ENCODE measurements at places on chromosomes 7 and 10.

- no peak for DNase-seq
Measured at GRCh38 chr10:44177610-44178009, 207.3 kb downstream of the CXCL12 start.

GRCh38 chr10:71711052-71711623 lies 8.4 kb downstream of the C10orf105 start:
- DNase-seq, result no peak

GRCh38 chr10:11824376-11824775 lies 1.2 kb downstream of the PROSER2 start:
- DNase-seq, result no peak

GRCh38 chr10:100348389-100348927 lies 1.4 kb downstream of the SCD start:
- no peak for DNase-seq

DNA sequence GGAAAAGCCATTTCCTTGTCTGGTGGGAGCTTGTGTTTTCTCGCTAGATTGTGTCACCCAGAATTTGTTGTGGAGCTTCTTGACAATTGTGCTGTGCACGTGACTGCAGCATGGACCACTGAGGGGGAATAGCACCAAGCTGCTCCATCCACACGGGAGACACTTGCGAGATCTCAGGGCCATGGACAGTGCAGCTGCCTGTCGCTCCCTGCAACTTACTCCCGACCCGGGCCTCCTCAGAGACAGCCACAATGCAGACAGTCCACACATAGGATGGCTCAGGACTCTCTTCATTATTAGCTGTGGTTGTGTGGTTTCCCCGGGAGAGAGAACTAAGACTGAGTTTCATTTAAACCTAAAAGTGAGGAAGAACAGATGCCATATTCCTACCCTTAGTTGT lies 673.2 kb upstream of the GALNT17 start:
- DNase-seq, result no peak

DNA sequence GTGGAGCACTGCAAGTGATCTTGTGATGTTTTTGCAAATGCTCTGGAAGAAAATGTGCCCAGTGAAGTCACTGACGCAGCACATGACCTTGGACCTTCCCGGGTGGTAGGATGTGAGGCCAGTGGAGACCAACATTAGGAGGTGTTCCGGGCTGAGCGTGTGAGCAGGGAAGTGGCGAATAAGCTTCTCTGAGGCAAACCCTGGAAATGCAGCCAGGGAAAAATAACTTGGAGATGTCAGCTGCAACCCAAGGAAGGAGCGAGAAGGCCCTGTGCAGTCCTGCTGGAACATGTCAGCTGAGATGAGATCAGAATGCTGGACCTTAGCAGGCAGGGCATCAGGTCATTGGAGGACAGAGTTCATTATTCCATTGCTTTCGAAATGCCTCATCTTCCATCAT lies 18.6 kb upstream of the SDK1 start:
- DNase-seq, result no peak

DNA sequence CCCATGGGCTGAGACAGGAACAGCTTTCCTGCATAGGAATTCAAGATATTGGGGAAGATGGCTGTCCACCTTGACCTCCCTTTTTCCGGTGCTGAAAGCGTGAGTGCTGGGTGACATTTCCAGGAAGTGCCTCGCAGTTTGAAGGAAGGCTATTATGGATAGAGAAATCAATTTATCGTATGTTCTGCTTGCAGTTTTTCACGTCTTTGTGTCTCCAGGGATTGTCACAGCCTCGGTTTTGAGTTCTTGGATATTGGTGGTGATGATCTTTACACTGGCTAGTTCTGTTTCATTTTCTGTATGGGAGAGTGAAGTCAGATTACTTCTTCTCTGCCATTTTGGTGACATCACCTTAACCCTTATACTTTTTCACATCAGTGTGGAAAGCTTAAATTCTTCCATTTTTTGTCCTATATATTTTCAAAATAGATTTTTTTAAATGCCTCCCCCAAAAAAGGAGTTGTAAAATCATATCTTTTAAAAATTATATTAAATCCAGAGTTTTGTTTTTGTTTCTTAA lies 102.5 kb upstream of the APBB1IP start:
- DNase-seq, result no peak

GRCh38 chr10:83991986-83992753 lies 147.1 kb upstream of the GHITM start:
- DNase-seq, result no peak

GRCh38 chr7:70595370-70595754 lies 536.6 kb upstream of the GALNT17 start:
- DNase-seq, result no peak

DNA sequence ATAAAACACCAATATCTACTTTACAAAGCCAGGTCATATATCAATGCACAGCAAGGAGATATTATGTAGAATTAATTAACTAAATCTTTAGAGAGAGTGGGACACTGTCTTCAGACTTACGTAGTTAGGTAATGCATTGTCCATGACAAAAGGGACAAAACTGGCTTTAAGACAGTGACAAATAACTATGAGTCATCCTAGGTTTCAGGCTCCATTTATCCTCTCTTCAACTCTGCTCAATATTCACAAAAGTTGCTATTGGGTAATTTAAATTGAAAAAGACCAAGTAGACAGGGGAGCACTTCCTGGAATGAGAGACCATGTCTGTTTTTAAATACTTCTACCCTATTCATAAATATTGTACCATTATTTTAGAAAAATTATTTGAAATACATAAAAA lies 464.5 kb downstream of the ARL4A start:
- DNase-seq, result no peak

DNA sequence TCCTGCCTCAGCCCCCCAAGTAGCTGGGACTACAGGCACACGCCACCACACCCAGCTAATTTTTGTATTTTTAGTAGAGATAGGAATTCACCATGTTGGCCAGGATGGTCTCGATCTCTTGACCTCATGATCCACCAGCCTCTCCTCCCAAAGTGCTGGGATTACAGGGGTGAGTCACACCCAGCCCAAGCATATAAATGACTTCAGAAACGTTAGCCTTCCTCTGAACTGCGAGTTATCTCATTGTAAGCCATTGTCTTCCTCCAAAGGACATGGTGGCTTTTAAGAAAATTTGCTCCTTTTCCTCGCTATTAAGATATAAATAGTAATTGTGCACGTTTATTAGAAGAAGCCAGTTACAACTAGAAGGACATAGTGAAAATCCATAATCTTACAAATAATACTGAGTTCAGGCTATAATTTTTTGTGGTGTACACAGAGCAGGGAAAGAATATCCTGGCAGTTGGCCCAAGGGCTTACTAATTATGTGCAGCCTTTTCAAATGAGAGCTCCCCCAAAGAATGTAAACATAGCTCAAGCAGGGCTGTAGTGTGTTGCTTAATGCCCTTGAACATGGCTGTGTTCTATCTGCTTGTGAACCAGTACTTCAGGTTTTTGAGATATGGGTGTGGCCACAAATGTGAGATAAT lies 495.8 kb downstream of the PARD3 start:
- peak; percentile 67 for DNase-seq

DNA sequence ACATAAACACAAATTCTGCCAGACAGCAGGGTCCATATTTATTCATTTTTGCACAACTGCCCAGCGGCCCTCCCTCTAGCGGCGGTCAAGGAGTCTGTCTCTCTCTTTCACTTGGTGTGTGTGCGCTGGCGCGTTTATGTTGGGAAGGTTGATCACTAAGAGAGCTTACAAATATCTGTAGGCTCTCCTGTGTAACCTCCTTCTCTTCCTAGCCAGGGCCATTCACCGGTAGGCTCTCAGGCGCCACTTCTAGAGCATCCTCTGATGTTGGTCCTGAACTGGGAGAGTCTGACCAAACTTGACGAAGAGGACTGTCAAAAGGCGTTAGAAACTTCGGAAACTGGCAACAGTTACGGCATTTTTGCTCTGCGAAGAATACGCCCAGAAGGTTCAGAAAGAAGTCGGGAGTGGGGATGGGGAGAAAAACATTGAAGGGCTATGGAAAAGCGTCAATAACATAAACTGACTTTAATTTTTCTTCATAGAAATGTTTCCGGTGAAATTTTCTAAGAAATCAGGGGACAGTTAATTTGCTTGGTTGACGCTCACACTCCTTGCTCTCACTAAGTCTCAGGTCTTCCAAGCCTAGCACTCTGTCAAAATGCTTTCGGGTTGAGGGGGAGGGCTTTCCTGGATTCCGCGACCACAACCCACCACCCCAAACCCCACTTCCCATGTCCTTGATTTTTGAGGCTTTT lies 731.1 kb downstream of the ZWINT start:
- no peak for DNase-seq

DNA sequence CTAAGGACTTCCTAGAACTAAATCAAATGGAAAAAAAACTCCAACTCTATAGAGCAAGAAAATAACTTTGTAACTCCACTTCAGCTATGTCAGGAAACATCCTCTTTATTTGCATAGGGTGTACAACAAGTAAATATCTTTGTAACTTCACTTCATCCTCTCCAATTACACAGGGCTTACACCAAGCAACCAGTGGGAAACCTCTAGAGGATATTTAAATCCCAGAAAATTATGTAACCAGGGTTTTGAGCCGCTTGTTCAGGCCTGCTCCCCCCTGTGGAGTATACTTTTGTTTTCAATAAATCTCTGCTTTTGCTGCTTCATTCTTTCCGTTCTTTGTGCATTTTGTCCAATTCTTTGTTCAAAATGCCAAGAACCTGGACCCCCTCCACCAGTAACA lies 22.2 kb downstream of the LIPJ start:
- DNase-seq, result no peak

GRCh38 chr10:88091490-88092061 lies 228.2 kb downstream of the PTEN start:
- no peak for DNase-seq

DNA sequence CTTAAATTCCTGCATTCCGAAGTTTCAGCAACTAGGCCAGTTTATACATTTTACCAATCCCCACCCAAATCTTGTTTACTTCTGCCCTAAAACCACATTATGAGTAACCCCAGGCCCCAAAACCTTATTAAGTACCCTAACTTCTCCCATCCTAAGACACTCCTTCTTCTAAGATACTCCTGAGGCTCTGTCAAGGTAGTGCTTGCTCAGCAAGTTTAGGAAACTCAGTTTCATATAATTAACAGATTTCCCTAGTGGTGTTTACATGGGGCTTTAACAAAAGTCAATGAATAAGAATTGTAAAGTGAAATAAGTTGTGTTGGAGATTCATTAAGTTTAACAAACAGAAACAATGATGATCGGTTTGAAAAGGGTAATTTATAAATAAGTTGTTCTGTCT lies 77.8 kb downstream of the CPEB3 start:
- no peak for DNase-seq

DNA sequence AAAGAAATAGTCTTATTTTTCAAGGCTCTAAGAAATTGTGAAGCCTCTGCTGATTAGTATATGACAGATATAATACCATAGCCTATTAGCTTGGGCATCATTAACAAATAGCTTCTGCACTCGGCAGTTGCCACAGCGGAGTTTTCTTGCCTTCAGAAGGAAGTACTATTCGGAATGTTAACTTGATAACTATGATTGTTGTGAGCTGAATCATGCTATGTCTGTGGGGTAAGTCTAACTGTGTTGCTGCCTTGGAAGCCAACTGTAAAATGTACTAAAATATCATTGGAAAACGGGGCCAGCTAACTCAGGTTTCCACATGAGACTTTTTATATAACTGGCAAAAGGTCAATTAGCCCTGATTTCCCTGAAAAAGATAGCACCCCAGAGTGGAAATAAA lies 93.2 kb downstream of the TWIST1 start:
- no peak for DNase-seq

- DNase-seq, result no peak
Measured at GRCh38 chr7:2849941-2850766, 6.0 kb upstream of the GNA12 start.

- no peak for DNase-seq
Measured at GRCh38 chr10:88544140-88544870, 38.8 kb downstream of the RNLS start.

DNA sequence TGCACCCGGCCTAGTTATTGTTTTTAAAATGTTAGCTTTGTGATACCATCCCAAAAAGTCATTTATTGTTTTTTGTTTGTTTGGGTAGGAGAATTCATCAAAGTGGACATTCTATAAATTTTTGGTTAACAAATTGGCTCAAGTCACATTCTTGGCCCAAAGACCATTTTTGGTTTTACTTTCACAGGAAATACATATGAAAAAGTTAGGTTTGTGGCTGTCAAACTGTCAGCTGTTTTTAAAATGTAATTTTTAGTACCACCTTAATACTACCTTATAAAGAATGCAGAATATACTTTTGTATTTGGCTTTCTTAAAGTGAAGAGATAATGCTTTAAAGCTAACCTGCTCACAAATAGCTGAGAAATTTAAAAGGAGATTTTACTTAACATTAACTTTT lies 25.1 kb downstream of the TMEM168 start:
- no peak for DNase-seq

GRCh38 chr10:90784771-90785170 lies 73.1 kb downstream of the HTR7 start:
- no peak for DNase-seq

DNA sequence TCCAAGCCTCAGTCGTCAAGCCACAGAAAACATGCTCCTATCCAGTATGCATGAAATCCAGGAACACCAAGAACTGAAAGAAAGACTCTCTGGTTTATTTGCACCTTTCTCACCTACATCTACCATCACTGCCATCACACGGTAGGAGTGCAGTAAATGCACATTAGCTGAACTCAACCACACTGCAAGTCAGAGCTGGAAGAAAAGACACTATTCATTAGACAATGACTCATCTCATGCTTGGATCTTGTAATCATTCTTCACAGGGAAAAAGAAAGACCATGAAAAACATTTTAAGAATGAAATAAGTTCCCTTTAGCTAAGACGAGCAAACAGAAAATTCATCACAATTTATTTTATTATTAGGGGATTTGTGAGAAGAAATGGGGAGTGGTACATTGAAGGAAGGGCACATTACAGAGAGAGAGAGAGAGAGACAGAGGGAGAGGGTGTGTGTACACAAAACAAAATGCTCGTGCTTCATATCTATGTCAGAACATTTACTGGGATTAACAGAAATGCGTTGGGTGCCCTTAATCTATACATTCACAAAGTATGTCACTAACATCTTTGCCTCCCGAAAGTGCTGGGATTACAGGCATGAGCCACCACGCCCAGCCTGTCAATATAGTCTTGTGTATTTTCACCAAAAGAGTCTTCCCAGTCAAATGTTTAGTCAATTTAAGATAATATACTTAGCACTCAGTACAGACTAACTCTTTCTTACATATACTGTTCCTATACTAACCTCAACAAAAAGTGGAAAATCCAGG lies 324.9 kb downstream of the PARD3 start:
- no peak for DNase-seq

- DNase-seq, result peak; percentile 42
Measured at GRCh38 chr7:88758381-88759229, 895 bp upstream of the ZNF804B start.

GRCh38 chr10:119542357-119542987 lies at the start of gene RGS10:
RGS10 (minus strand) TSS chr10:119542719; CDS start chr10:119542638, 81 bp downstream.
- DNase-seq, result no peak

Measured in NCI-H1930 (cell line).